ENCODE measurements at places on chromosomes 13 and 19.

- no peak for DNase-seq
Observed at GRCh38 chr13:60620611-60621395, 223.8 kb downstream of the TDRD3 start.

DNA sequence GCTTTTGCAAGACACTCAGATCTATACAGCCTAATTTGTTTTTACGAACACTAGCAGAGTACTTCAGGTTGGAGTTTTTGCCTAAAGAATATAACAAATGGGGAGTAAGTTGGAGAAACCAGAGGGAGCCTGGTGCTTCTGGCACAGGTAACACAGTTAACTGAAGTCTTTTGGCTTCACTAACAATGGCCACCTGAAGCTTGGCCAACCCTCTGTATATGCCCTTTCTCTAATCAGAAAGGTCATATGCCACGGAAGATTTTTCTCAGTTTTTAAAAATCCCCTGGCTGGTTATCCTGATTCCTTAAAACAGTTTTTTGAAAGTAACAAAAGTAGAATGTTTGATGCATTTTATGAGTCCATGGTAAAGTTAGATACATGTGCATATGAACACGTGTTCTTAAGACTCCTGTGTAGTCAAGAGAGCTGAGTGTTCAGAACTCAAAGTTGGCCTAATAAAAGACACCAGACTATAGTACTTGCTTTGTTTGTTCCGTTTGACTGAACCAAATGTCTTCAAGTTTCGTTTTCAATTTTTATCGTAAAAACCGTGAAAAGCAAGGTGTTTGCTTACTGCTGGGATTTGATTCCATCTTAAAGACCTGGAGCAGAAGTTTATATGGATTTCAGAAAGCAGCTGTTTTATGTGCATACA lies 137.5 kb downstream of the KCNRG start:
- no peak for DNase-seq

- no peak for DNase-seq
Observed at GRCh38 chr19:39413911-39414608, 1.6 kb downstream of the PLEKHG2 start.

- DNase-seq = no peak
Observed at GRCh38 chr13:41402691-41403511, 54.4 kb upstream of the RGCC start.

- no peak for DNase-seq
Observed at GRCh38 chr13:50969691-50970090, 60.1 kb downstream of the RNASEH2B start.

DNA sequence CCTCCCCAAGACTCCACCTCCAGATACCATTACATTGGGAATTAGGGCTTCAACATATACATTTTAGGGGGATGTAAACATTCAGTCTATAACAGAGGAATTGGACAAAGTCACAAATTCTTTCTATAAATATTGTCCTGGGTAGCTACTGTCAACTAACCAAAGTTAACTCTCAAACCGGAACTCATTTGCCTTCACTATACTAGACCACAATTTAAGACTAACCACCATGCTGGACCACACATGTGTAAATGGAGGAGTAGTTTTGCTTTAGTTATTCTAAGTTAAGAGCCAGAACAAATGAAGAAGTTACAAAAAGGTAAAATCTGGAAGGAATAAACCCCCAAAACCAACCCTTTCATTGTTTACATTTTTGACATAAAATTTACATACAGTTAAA lies 222.8 kb downstream of the NDFIP2 start:
- DNase-seq = no peak

- DNase-seq = no peak
Observed at GRCh38 chr13:42615691-42616090, 41.7 kb downstream of the TNFSF11 start.

DNA sequence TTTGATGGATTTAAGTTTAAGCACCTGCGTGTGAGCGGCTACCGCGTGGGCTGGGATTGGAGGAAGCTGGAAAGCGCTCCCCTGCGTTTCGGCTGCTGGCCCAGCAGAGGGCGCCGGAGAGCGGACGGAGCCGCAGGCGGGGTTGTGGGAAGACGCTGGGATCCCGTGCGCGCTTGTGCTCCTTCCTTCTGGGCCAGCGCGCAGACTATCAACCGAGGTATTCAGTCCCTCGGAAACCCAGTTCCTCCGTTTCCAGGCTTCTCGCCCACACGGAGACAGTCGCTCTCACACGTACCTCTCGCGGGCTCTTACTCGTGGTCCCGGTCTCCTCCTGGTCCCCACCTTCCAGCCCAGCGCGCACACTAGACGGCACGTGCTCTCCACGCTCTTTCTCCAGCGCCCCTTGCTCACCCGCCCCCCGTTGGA lies 28.8 kb downstream of the EPN1 start:
- peak; percentile 8 for DNase-seq

GRCh38 chr13:46373623-46374022 lies 13.4 kb downstream of the RUBCNL start:
- no peak for DNase-seq

- no peak for DNase-seq
Observed at GRCh38 chr19:6041071-6041470, 63.1 kb upstream of the RANBP3 start.
